Neural cell (in vitro differentiated cells): ENCODE measurements at places on chromosomes 2 and 18. TPM values are rescaled to one million over a fixed set of nuclear protein-coding genes. Genes with fewer than 3 reads are reported as not detected.

The GKN2 gene
- not detected in 2 replicates for polyA plus RNA-seq

The ZNF396 gene
- 0.92 and 2.6 TPM in 2 replicates for polyA plus RNA-seq

The TNFAIP6 gene
- not detected in 2 replicates for polyA plus RNA-seq

The NETO1 gene
- polyA plus RNA-seq: 0.16 and 0.45 TPM in 2 replicates

The KCNS3 gene
- 0.15 TPM in 1 of 2 replicates, not detected in the other for polyA plus RNA-seq

The TEX44 gene
- not detected in 2 replicates for polyA plus RNA-seq
